ENCODE measurements at places on chromosomes 4 and X.

DNA sequence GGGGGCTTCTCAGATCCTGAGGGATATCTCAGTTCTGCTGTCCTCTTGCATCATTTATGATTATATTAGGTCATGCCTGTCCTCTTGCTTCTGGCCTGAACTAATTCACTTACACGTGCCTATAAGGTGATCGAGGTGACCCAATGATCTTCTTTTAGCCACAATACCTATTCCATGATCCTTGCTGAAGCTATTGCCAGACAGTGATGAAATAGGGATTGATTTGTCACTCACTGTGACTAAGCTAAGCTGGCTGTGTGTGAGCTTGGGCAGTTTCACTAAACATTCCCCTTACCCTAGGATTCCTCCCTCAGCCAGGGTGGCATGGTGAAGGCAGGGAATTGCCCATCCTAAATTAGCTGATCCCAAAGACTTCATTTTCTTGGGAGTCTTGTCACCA, 19.0 kb downstream of the HADH start:
- no peak for DNase-seq

GRCh38 chr4:138217567-138217966, 24.6 kb downstream of the SLC7A11 start:
- DNase-seq, result no peak

DNA sequence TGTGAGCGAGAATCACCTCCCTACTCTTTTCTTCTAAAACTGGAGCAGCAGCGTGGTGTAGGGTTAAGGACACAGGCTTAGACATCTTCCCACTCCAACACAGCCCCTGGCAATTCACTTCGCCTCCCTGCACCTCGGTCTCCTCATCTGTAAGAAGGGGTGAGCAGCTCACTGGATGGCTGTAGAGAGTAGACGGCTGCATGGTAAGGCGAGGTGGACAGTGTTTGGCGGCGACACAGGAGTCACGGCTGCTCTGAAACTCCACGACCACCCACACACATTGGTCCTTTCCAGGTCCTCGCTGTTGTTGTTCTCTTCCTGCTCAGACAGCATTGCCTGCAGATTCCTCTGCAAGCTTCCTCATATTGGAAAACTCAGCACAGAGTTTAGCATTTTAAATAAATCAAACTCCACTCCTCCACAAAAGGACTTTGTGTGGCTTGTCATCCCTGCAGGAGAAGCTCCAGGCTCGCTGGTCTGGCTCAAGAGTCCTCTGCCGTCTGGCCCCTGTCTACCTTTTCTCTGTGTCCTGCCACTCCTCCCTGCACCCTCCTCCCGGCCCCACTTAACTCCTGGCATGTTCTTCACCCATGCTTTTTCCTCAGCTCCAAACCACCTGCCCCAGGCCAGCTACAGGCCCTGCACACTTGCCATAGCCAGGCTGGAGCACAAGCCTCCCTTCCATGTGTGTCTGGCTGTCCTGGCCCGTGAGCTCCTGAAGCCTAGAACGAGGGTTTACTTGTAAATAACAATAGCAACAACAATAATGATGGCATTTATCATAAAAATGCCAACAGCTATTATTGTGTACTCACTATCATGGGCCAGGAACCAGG, 41.3 kb upstream of the CRMP1 start:
- DNase-seq, result no peak

GRCh38 chrX:153777261-153778090, 3.4 kb upstream of the SRPK3 start:
- DNase-seq, result no peak

DNA sequence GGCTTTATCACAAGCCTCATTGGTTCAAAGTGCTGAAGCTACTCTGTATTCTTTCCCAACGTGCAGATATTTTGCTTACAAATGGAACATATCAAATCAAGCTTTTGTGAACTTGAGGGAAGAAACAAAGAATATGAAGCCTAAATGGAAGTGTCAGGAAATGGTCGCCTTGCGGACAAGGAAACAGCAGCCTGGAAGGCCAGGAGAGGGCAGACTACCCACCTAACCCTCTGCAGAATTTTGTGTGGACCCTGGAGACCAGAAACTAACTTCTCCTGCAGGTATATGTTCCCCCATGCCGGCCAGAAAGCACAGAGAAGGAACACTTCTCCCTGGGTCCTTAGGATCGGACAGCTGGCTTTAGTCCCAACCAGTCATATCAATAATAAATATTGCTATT, 1425.8 kb downstream of the PCDH7 start:
- DNase-seq, result no peak

- DNase-seq, result no peak
These were observed 29.8 kb downstream of the ZFYVE28 start for GRCh38 chr4:2388429-2389182.

DNA sequence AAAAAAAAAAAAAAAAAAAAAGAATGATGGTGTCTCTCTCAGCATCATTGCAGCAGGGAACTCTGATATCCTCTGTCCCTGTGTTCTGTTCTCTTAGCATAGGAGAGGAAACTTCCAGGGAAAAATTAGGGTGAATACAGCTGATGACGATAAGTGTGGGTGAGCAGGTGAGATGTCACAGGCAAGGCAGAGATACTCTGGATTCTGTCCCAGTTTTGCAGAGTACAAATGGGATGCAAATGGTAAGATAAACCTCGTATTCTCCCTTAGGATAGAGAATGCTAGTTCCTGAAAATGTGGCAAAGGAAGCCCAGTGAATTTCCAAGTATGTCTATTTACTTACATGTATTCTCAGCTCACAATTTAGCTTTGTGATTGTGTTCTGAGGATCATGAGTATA, 671.6 kb upstream of the BOD1L1 start:
- DNase-seq, result no peak

- no peak for DNase-seq
These were observed 1316.9 kb upstream of the TENM3 start for GRCh38 chr4:180926277-180926676.

DNA sequence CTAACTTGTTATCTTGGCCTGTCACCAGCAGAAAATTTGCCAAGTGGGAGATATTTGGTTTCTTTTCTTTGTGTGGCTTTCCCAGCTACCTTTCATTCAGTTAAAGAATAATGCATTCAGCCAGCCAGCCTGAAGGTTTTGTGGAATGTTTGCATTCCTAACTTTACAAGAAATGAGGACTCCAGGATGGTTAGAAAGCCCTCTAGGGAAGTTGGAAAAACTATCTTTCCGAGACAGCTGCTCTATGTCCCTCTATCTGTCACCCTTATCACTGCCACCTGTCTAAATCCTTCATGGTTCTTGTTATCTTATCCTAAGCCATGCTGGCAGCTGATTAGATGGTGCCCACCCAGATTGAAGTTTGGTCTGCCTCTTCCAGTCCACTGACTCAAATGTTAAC, 384.2 kb downstream of the SH3BGRL start:
- peak; percentile 23 for DNase-seq

GRCh38 chr4:79609817-79610216, 201.8 kb upstream of the GK2 start:
- no peak for DNase-seq

DNA sequence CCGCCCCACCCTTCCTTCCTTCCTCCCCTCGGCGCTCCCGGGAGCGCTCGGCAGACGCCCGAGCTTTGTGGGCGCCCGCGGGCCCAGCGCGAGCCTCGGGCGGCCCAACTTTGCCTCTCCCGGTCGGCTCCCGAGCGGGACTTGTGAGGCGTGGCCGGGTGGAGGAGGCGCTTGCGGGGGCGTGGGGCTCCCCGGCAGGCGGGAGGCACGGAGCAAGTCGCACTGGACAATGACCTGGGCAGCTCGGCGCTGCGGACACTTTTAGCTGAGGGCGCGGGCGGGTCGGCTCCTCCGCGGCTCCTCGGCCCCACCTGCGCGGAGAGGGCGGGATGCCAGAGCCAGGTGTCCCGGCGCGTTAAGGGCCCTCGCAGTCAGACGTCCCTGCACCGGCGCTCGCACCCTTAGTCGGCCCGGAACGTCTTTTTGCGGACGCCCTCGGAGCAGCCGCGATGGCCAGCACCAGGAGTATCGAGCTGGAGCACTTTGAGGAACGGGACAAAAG, 385 bp downstream of the DCLK2 start:
- DNase-seq, result no peak

DNA sequence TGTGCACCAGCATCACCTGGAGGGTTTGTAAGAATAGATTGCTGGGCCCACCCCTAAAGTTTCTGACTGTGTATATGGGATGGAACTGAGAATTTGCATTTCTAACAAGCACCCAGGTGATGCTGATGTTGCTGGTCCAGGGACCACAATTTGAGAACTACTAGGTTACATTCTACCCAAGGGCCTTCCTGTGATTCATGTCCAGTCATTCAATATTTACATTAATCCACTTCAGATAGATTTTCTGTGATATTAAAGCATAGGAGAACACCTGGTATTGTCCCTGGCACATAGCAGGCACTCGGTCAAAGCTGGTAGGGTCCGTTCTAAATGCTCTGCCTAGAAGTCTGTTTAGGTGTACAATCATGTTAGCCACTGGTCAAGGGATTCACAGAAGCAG, 19.5 kb upstream of the XPNPEP2 start:
- no peak for DNase-seq

DNA sequence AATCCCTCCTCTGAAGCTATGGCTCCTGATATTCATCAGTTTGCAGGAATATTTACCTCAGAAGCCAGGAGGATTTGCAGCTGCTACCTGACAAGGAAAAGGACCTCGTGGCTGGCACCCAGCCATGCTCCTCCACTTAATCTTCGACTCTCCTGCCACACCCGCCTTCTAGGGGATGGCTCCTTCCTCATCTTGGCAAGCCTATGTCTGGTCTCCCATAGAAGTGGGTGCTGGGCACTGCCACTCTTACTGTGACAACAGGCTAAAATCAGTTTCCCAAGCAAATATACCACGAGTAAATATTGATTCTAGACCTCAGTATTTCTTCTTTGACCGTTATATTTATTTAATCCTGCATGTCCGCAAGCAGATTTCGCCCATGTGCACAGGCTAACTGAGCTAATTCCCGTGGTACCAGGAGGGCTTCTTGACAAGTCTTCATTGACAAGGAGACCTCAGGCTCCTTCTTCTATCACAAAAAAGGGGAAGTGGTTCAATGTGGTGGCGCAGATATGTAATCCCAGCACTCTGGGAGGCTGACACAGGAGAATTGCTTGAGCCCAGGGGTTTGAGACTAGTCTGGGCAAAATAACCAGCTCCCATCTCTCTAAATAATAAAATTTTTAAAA, 52.6 kb upstream of the DCTD start:
- DNase-seq, result peak; percentile 97

GRCh38 chrX:39802354-39802753, 295.4 kb downstream of the BCOR start:
- no peak for DNase-seq

DNA sequence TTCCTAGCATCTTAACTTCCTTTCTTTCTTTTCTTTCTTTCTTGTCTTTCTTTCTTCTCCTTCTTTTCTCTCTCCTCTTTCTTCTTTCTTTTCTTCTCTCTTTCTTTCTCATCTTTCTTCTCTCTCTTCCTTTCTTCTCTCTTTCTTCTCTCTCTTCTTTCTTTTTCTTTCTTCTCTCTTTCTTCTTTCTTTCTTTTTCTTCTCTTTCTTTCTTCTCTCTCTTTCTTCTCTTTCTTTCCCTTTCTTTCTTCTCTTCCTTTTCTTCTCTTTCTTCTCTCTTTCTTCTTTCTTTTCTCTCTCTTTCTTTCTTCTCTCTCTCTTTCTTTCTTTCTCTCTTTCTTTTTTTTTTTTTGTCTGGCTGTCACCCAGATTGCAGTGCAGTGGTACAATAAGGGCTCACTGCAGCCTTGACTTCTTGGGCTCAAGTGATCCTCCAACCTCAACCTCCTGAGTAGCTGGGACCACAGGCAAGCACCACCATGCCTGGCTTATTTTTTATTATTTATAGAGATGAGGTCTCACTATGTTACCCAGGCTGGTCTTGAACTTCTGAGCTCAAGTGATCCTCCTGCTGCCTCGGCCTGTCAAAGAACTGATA, 17.5 kb downstream of the NMU start:
- no peak for DNase-seq

GRCh38 chr4:113141901-113142346, 92.5 kb downstream of the ANK2 start:
- no peak for DNase-seq

- peak; percentile 79 for DNase-seq
These were observed 213 bp downstream of the NFKB1 start for GRCh38 chr4:102501447-102501696.

DNA sequence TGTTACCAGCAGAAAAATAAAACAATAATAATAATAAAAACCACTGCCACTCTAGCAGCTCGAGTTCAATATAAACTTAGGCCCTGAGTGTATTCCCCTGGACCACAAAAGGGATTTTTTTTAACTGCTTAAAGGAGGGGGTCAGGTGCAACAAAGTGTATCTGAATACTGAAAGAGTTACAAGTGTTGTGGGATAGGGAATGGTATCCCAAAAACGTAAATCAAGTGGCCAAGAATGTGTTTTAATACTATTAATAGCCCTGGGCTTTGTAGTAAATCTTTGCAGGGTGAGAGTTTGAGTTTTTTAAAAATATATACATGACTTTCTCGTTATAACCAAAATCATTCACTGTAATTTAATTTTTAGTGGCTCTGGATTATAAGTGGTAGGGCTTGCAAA, 860.1 kb upstream of the INTU start:
- no peak for DNase-seq

- DNase-seq, result no peak
These were observed 26.3 kb downstream of the TBCK start for GRCh38 chr4:106289737-106290136.

- DNase-seq, result no peak
These were observed 190.1 kb upstream of the GPRIN3 start for GRCh38 chr4:89497517-89498308.

DNA sequence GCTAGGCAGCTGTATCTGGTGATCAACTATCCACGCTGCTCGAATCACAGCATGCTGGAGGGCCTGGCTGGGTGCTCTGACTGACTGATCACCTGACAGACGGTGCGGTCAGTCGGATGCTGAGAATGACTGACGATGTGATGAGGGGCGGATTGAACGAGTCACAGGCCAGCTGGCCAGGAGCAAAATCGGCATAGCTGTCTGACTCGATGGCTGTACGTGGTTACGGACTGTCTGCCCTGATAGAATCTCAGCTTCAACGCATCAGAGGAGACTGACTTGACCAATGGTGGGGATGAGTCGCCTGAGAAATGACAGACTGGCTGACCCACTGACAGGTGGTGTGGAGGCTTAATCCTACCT, 1.0 kb upstream of the SUV39H1 start:
- DNase-seq, result no peak

GRCh38 chr4:88743696-88744095, 46.1 kb upstream of the NAP1L5 start:
- DNase-seq, result no peak

- DNase-seq, result no peak
These were observed 258.8 kb downstream of the ASMT start for GRCh38 chrX:1873671-1874070.

DNA sequence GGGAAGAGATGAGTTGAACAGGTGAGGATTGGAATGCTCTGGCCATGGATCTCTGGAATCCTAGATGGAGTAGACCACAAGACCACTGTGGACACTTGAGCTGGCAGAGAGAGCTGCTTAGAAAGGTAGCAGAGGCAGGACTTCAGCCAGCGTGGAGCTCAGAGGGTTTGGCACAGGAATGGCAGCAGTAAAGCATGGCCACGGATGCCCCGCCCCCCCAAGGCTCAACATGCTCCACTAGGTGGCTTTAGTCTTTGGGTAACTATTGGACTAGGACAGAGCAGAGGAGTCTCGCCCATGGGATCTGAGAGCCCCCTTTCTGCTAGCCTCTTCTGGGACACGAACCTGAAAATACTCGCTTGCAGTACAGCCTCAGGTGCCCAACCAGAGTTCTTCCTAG, 150.1 kb upstream of the NEIL3 start:
- no peak for DNase-seq

GRCh38 chr4:13530823-13531624, 13.3 kb downstream of the NKX3-2 start:
- no peak for DNase-seq

Data from OCI-M1 (cell line).